ENCODE measurements at places on chromosomes 4 and X.

GRCh38 chr4:10096978-10097335 is 19.6 kb downstream of the WDR1 start:
- H3K27me3 ChIP-seq = no peaks in the 10 kb centered on the region
- no peak overlapping the region for H3K4me3 ChIP-seq
- peaks cover 6% of the 10 kb centered on the region for H3K36me3 ChIP-seq
- no peak overlapping the region for H3K27ac ChIP-seq
- no peak for DNase-seq

- DNase-seq = no peak
- H3K4me1 ChIP-seq = peaks cover 18% of the 10 kb centered on the region
- H3K27ac ChIP-seq = no peak overlapping the region
- no peaks in the 10 kb centered on the region for H3K36me3 ChIP-seq
These were observed 136.5 kb downstream of the SH3KBP1 start for GRCh38 chrX:19750783-19751467.

GRCh38 chrX:16212436-16212835 is 45.2 kb downstream of the MAGEB17 start:
- no peaks in the 10 kb centered on the region for H3K4me1 ChIP-seq
- no peaks in the 10 kb centered on the region for H3K36me3 ChIP-seq
- no peak overlapping the region for H3K27ac ChIP-seq
- peaks cover 4% of the 10 kb centered on the region for H3K27me3 ChIP-seq

- DNase-seq = no peak
- H3K4me1 ChIP-seq = peaks cover 6% of the 10 kb centered on the region
- no peak overlapping the region for H3K4me3 ChIP-seq
- H3K36me3 ChIP-seq = no peaks in the 10 kb centered on the region
- H3K27ac ChIP-seq = no peak overlapping the region
- H3K27me3 ChIP-seq = no peaks in the 10 kb centered on the region
These were observed 29.1 kb downstream of the SPARCL1 start for GRCh38 chr4:87500092-87500462.

DNA sequence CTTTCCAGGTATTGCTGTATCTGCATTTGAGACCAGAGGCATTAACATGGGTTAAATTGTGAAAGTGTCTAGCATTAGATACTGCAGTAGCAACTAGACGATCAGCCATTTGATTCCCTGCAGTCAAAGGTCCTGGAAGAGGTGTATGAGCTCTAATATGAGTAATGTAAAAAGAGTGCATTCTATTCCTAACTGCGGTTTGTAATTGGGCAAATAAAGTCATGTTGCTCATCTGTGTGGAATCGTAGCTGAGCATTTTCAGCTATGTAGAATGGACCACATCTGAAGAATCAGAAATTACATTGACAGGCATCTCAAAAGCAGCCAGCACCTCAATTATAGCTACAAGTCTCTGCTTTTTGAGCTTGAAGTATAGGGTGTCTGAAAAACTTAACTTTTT is 157.6 kb downstream of the ZNF518B start:
- no peaks in the 10 kb centered on the region for H3K4me1 ChIP-seq
- H3K27ac ChIP-seq = no peak overlapping the region
- H3K27me3 ChIP-seq = no peaks in the 10 kb centered on the region
- DNase-seq = no peak
- H3K4me3 ChIP-seq = no peak overlapping the region

GRCh38 chr4:138200236-138200590 is 41.9 kb downstream of the SLC7A11 start:
- H3K4me1 ChIP-seq = no peaks in the 10 kb centered on the region
- H3K36me3 ChIP-seq = no peaks in the 10 kb centered on the region
- no peak overlapping the region for H3K27ac ChIP-seq

- H3K4me3 ChIP-seq = no peak overlapping the region
- DNase-seq = no peak
- no peaks in the 10 kb centered on the region for H3K27me3 ChIP-seq
- H3K4me1 ChIP-seq = no peaks in the 10 kb centered on the region
- no peak overlapping the region for H3K27ac ChIP-seq
These were observed 28.6 kb downstream of the NYX start for GRCh38 chrX:41475591-41476241.

- peaks cover 15% of the 10 kb centered on the region for H3K27me3 ChIP-seq
- no peak for DNase-seq
- peaks cover 3% of the 10 kb centered on the region for H3K4me1 ChIP-seq
- no peaks in the 10 kb centered on the region for H3K36me3 ChIP-seq
- H3K4me3 ChIP-seq = no peak overlapping the region
These were observed 1.3 kb upstream of the ARX start for GRCh38 chrX:25016938-25017598.

DNA sequence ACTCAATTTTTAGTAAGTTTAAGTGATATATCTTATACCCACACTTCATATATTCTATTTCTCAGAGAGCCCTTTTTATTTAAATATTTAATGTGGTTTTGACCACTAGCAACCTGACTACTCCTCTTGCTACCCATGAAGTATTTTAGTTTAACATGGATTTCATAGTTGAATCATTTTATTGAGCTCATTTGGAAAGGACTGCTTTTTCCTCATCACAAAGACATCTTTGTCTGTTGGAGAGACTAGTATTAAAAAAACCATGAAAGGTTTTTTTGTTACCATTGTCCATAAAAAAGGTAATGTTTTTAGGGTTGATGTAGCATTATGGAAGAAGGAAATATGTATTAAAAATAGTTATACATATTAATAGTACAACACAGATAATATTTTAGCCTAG is 139.5 kb downstream of the RAPGEF2 start:
- H3K27ac ChIP-seq = no peak overlapping the region
- no peaks in the 10 kb centered on the region for H3K27me3 ChIP-seq
- H3K4me1 ChIP-seq = peaks cover 3% of the 10 kb centered on the region

DNA sequence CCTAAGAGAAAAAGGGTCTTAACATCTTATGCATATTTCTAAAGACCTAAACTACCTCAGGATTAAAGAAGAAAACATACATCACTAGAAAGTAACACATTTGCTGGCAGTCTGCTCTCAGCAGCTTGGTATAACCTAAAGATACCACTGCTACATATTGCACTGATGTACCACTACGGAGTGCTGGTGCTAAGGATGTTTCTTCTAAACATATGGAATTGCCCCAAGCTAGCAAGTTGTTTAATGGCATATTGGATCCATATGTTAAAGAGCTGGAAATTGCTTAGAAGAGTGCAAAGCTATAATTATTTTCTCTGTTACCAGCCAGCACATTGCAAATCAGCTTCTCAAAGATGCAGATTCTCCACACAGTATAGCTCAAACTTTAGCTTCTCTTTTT is 436.5 kb upstream of the GALNTL6 start:
- H3K36me3 ChIP-seq = no peaks in the 10 kb centered on the region
- H3K4me1 ChIP-seq = no peaks in the 10 kb centered on the region
- no peak overlapping the region for H3K4me3 ChIP-seq
- no peak overlapping the region for H3K27ac ChIP-seq

DNA sequence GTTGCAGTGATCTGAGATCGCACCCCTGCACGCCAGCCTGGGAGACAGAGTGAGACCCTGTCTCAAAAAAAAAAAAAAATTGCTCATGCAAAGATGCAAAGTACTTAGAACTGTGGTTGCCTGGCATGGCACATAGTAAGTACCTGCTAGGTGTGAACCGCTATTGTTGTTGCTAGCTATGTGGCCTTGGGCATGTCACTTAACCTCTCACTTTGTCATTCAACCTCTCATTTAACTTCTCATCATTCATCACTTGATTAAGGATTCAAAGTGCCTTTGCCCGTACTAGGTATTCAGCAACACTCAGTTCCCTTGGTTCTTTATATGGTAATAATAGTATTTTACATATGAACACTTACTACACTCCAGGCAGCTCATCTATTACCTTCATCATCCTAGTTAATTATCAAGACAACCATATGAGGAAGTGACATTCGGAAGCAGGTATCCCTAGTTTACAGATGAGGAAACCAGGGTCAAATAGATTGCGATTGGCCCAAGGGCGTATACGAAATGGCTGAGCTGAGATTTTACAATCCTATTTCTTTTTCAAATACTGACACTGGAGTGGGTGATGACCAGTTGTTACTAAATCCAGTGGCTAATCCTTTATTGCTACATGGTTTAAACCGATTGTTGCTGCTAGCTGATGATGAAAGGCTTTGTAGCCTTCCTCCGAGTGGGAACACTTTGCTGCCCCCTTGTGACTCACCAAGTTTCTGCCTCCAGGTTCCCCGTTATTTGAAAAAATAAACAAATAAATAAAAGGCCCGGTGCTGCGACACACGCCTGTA is 28.8 kb upstream of the SOWAHD start:
- H3K27ac ChIP-seq = no peak overlapping the region
- peak; percentile 82 for DNase-seq
- H3K27me3 ChIP-seq = no peaks in the 10 kb centered on the region
- no peaks in the 10 kb centered on the region for H3K36me3 ChIP-seq
- H3K4me1 ChIP-seq = no peaks in the 10 kb centered on the region

- no peak overlapping the region for H3K27ac ChIP-seq
- no peaks in the 10 kb centered on the region for H3K4me1 ChIP-seq
- no peak overlapping the region for H3K4me3 ChIP-seq
- peaks cover 2% of the 10 kb centered on the region for H3K36me3 ChIP-seq
These were observed 39.5 kb downstream of the ENOPH1 start for GRCh38 chr4:82469791-82470345.

- no peak for DNase-seq
- peaks cover 19% of the 10 kb centered on the region for H3K36me3 ChIP-seq
- no peak overlapping the region for H3K4me3 ChIP-seq
- no peaks in the 10 kb centered on the region for H3K4me1 ChIP-seq
- H3K27ac ChIP-seq = no peak overlapping the region
- no peaks in the 10 kb centered on the region for H3K27me3 ChIP-seq
These were observed 37.8 kb downstream of the ADD1 start for GRCh38 chr4:2881431-2881830.

DNA sequence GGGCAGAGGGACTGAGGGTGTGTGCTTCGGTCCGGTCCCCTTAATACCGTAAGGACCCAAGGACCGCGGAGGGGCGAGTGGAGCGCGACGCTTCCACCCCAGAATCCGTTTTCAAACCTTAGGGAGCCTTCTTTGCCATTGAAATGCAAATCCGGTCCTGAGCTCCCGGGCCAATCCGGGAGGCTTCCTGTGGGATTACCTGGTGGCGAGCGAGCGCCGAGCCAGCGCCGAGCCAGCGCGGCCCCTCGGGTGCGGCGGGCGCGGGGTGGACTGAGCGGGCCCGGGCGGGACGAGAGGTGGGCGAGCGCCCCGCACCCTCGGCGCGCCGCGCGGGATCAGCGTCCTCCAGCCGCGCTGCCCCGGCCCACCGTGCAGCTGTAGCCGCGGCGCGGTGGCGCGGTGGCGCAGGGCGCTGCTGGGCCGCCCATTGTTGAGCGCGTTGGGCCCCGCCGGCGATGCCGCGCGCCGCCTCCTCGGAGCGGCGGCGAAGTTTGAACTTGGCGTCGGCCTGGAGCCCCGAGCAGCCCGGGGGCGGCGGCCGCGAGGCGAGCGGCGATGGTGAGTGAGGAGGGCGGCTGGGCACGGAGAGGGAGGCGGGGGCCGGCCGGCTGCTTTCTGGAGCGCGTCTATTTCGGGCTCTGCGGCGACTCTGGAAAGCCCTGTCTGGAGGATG is 208.7 kb downstream of the SOWAHB start:
- peaks cover 41% of the 10 kb centered on the region for H3K27me3 ChIP-seq
- H3K27ac ChIP-seq = no peak overlapping the region
- DNase-seq = peak; percentile 57
- H3K36me3 ChIP-seq = no peaks in the 10 kb centered on the region

- DNase-seq = no peak
- no peaks in the 10 kb centered on the region for H3K36me3 ChIP-seq
- no peaks in the 10 kb centered on the region for H3K27me3 ChIP-seq
- H3K4me3 ChIP-seq = no peak overlapping the region
- no peak overlapping the region for H3K27ac ChIP-seq
These were observed 106.3 kb upstream of the EOLA2 start for GRCh38 chrX:150044556-150044955.

DNA sequence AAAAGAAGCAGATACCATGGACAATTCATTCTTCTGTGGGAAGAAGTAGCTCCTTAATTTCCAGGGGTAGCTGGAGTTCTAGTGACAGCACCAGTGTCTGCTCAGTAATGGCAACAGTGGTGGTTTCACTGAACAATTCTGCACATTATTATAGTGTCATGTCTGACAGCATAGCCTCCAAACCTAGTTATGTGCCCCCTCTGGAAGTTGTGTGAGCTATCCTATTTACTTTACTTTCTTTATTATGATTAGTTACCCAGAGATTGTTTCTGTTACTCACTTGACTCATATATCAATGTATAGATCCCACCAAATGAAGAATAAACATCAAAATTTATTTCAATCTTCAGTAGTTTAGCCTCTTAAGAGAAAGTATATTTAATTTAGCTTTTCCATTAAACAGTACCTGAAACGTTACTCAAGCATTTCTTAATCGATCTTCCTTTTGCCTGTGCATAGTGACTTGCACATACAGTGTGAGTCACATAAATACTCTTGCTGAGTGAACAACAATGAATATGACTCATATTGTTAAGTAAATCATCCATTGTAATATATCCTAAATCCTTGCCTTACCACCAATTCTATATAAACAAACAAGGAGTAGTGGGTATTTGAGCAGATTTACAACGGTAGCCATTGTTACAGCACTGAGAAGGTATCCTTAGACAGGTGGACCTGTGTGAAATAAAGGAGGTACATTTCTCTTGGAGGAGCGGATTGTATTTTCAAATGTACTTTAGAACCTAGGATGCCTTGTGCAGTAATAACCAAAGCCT is 534.7 kb downstream of the ANKRD50 start:
- no peaks in the 10 kb centered on the region for H3K36me3 ChIP-seq
- H3K27me3 ChIP-seq = no peaks in the 10 kb centered on the region
- no peaks in the 10 kb centered on the region for H3K4me1 ChIP-seq

- H3K27ac ChIP-seq = no peak overlapping the region
- no peaks in the 10 kb centered on the region for H3K36me3 ChIP-seq
- no peak overlapping the region for H3K4me3 ChIP-seq
- H3K27me3 ChIP-seq = no peaks in the 10 kb centered on the region
- no peak for DNase-seq
These were observed 165.1 kb upstream of the RAI2 start for GRCh38 chrX:18026166-18026565.

DNA sequence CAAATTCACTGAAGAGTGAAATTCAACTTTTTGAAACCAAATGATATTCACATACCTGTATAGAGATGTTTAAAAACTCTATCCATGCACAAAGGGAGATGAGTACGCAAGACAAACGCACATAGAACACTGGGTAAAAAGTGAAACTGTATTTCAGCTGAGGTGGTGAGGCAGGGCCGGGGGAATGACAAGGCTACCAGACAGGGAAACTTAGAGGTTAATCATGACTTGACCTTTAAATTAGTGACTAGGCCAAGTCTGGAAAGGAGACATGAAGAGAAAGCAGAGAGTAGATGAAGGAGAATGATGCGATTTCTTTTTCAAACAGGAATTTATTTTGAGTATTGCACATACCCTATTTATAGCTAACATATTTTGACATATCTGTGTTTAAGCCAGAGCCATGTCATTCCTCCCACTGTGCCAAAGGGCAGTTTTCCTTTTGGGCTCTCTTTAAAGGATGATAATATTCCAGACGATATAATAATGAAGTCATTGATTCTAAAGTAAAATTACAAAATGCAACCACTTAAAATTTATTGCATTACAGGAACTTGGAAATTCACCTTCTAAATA is 49.4 kb downstream of the ARHGEF6 start:
- no peaks in the 10 kb centered on the region for H3K4me1 ChIP-seq
- no peaks in the 10 kb centered on the region for H3K27me3 ChIP-seq
- no peak overlapping the region for H3K27ac ChIP-seq
- H3K36me3 ChIP-seq = peaks cover 14% of the 10 kb centered on the region

Measured in common myeloid progenitor, CD34-positive (primary cell).